ENCODE measurements at places on chromosomes 2 and 18. TPM values are rescaled to one million over a fixed set of nuclear protein-coding genes. Genes with fewer than 3 reads are reported as not detected.

The FBXO41 gene
- 1.0 TPM for total RNA-seq

The MEP1B gene
- not detected for total RNA-seq

DNA sequence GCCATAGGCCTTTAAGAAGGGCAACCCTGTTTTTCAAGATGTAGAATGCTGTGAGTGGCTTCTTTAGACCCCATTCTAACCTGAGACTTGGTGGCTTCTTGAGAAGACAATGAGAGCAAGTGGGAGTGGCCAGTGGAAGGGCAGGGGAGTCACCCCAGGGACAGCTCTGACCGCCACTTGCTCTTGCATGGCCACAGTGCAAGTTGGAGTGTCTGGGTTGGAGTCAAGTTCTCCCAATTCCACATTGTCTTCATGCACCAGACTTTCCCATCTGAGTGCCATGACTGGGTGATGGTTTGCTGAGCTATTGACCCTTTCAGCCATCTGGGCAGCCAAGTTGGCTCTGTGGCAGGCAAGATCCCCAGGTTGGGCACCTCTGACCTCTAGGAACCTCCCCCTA, 148.0 kb upstream of the SKOR2 start:
- no peak for DNase-seq

DNA sequence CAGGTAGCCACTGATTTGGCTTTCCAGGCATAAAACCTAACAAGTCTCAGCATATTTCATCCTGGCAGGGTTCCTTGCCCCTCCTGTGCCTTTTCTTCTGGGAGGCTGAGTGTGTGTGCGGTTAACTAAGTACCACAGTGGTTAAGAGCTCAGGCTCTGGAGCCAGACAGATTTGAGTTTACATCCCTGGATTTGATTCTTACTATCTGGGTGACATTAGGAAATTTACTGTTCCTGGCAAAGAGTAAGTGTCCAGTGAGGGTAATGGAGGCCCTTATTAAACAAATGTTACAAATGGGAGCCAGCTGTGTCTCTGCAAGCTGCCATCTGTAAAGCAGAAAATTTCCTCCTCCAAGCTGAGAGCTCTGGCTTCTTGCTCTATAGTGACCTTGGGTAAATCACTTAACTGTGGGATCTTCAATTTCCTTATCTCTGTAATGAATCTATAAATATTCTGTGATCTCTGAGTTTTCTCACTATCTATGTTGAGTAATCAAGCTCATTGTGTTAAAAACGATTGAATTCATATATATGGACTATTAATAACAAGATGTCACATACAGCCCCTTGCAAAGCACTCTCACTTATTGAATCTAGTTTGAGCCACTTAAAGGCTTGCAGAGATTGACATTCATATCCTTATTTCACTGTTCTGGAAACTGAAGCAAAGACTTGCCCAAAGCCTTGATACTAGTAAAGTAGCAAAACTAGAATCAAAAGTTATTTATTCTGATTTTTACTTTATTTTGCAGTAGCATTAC, 6.5 kb upstream of the COBLL1 start:
- DNase-seq, result no peak

GRCh38 chr2:230784795-230785194, 72.2 kb downstream of the CAB39 start:
- no peak for DNase-seq

GRCh38 chr2:132419235-132419634, 2.6 kb downstream of the GPR39 start:
- no peak for DNase-seq

The TBR1 gene
- total RNA-seq, result 0.97 TPM

DNA sequence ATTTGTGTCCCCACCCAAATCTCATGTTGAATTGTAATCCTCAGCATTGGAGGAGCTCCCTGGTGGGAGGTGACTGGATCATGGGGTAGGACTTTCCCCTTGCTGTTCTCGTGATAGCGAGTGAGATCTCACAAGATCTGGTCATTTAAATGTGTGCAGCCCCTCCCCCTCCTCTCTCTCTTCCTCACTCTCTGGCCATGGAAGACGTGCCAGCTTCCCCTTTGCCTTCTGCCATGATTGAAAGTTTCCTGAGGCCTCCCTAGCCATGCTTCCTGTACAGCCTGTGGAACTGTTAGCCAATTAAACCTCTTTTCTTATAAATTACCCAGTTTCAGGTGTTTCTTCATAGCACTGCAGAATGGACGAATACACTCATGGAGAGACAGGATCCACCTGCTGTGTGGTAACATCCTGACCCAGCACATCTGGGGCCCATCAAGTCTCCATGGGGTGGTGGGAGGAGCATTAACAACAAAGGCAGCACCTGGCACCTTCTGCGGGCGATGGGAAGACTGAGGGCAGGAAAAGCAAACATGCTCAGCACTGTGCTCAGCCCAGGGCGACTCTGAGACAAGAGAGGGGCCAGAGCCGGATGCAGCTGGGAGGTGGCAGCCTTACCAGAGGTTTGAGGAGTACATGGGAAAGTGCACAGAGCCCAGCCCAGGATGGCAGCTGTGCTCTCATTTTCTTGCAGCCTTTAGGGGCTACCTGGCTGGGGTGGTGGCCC, 16.2 kb upstream of the ALPP start:
- DNase-seq, result no peak

GRCh38 chr18:48826271-48826670, 124.5 kb downstream of the SMAD7 start:
- no peak for DNase-seq

DNA sequence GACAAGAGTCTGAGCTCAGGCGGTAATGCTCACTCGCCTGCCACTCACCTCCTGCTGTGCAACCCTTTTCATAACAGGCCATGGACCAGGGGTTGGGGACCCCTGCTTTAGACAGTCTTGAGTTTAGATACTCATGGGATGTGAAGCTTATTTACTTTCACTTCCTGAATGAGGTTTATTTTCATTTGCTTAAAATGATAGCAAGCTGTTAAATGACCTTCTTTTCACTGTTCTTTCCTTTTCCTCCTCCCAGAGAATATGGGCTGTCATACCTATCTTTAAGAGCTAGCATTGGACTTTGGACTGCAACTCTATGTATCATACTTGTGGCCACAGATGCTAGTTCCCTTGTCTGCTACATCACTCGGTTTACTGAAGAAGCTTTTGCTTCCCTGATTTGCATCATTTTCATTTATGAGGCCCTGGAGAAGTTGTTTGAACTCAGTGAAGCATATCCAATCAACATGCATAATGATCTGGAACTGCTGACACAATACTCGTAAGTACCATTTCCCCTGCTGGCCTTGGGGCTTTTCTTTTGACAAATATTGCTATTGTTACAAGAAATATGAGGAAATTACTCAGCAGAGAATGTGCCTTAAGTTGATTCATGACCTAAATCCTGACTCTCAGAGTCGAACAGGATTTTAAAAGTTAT, 168.5 kb downstream of the DPP4 start:
- DNase-seq, result no peak

The C1QL2 gene
- not detected for total RNA-seq

The VIL1 gene
- total RNA-seq, result not detected

DNA sequence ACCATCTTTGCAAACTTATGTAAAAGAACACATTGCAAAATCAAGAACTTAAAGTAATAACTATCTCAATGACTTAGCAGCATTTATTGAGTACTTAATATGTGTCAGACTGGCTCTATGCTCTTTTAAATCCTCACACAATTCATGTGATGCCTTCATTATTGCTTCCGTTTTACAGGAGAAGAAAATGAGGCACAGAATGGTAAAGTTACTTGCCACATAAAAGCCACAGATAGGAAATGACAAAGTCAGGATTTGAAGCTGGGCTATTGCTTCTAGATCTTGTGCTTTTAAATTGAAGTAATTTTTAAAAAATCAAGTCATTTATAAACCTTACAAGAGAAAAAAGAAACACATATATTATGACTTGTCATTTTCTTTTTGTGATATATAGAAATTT, 174.2 kb downstream of the WDR7 start:
- DNase-seq, result no peak

DNA sequence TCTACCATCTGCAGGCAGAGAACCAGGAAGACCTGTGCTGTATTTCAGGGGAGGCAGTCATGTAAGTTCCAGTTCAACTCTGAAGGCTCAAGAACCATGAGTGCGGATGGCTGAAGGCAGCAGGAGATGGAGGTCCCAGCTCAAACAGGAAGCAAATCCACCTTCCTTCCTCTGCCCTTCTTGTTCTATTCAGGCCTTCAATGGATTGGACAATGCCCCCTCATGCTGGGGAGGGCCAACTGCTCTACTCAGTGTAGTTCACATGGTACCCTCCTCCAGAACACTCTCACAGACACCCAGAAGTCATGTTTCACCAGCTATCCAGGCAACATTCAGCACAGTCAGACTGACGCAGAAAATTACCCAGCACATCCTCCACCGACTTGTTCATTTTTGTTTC, 39.1 kb upstream of the RAB31 start:
- no peak for DNase-seq

DNA sequence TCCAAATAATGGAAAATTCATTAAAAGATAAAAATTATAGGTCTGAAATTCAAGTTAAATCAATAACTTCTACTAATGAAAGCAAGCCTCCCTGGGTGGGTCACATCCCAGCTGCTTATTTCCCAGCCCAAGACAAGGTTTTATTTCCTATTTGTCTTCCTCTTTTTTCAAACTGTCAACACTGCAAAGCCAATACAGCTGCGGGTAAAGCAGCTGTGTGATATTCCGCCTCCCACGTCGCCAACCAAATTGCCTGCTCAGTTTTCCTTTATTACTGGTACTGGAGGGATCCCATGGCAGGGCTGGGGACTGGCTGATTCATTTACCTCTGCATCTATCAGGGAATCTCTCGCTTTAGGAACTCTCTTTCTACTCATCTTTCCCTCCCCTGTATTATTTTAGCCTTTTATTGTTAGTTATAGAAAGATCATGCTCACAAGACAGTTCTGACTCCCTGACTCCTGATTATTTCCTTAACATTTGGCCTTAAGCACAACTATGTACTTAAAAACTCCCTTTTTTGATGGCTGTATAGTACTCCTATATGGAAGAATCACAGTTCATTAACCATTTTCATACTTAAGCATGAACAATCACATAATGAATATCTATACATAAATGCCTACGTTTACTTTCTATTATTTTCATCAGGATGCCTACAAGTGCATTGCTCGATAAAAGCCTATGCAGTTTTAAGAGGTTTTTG, 253.1 kb downstream of the CDCA7 start:
- no peak for DNase-seq

- peak; percentile 66 for DNase-seq
These were observed 37.7 kb downstream of the COBLL1 start for GRCh38 chr2:164803776-164804466.

Data from GM23248 (cell line).